Kidney (tissue), 22 donors: ENCODE measurements at places on chromosomes 7 and 10. TPM values are rescaled to one million over a fixed set of nuclear protein-coding genes. Genes with fewer than 3 reads are reported as not detected.
A peak's percentile ranks its signal among the peaks of the same experiment; 100 is the strongest.

GRCh38 chr10:7027913-7028808 lies 382.7 kb downstream of the SFMBT2 start:
- no peak overlapping the region for H3K4me3 ChIP-seq
- H3K36me3 ChIP-seq = no peaks in the 10 kb centered on the region
- no peak for DNase-seq
- no peaks in the 10 kb centered on the region for H3K4me1 ChIP-seq
- H3K27me3 ChIP-seq = no peaks in the 10 kb centered on the region

GRCh38 chr10:6124666-6125065 lies 35.8 kb downstream of the RBM17 start:
- no peaks in the 10 kb centered on the region for H3K4me1 ChIP-seq
- DNase-seq = peak; percentile 54
- H3K4me3 ChIP-seq = no peak overlapping the region

Gene ITPRID1
- total RNA-seq = not detected

- H3K27me3 ChIP-seq = no peaks in the 10 kb centered on the region
- no peak for DNase-seq
- no peak overlapping the region for H3K27ac ChIP-seq
- H3K4me3 ChIP-seq = no peak overlapping the region
These were observed 165.5 kb downstream of the MDFIC start for GRCh38 chr7:115087437-115087836.

- DNase-seq = no peak
- no peaks in the 10 kb centered on the region for H3K4me1 ChIP-seq
- no peak overlapping the region for H3K27ac ChIP-seq
- H3K4me3 ChIP-seq = no peak overlapping the region
These were observed 108.6 kb downstream of the CCDC3 start for GRCh38 chr10:12892924-12893323.

GRCh38 chr10:13195016-13195415 lies 33.7 kb downstream of the MCM10 start:
- H3K4me1 ChIP-seq = no peaks in the 10 kb centered on the region
- H3K27ac ChIP-seq = no peak overlapping the region
- no peak overlapping the region for H3K4me3 ChIP-seq
- DNase-seq = no peak
- H3K36me3 ChIP-seq = no peaks in the 10 kb centered on the region

DNA sequence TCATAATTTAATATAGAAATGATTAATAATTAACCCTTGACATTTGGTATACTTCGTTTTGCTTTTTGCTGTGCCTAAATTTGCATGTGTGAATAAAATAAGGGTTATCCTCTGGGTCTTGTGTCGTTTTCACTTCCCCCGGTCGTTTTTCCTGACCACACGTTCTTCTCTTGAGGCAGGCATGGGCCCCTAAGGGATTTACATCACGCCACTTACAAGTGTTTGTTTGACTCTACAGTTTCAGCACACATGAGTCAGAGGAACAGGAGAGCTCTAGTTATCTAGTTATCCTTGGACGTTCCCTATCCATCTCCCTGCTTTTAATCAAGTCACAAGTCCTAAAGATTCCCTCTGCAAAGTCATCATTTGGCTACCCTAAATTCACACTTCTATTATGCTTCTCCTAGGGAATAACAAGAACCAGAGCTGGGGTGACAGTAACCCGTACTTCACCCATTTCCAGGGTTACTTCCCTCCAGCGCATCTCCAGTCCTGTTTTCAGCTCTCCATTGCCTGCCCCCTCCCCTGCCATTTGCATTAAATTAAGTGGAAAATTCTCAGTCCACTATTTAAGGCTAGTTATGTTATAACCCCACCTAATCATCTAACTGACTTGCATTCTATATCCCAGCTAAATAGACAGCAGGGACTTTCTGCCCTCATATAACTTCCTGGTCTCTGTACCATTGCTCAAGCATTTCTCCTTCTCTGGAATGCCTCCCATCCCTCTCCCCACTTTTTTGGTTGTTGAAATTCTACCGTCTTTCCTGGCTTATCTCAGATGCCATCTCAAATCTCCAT lies 206.9 kb downstream of the PTEN start:
- DNase-seq = no peak
- H3K4me1 ChIP-seq = no peaks in the 10 kb centered on the region
- no peaks in the 10 kb centered on the region for H3K36me3 ChIP-seq
- H3K27me3 ChIP-seq = no peaks in the 10 kb centered on the region

Gene RNF148
- 2.2 TPM for total RNA-seq

GRCh38 chr10:28538595-28538994 lies 5.7 kb downstream of the WAC start:
- H3K27me3 ChIP-seq = no peaks in the 10 kb centered on the region
- no peak for DNase-seq
- H3K4me3 ChIP-seq = no peak overlapping the region
- peaks cover 3% of the 10 kb centered on the region for H3K4me1 ChIP-seq

- no peak overlapping the region for H3K4me3 ChIP-seq
- no peak for DNase-seq
- no peak overlapping the region for H3K27ac ChIP-seq
These were observed 59.4 kb upstream of the COL13A1 start for GRCh38 chr10:69742356-69742695.

GRCh38 chr10:48457949-48458661 lies 146.8 kb downstream of the ARHGAP22 start:
- no peaks in the 10 kb centered on the region for H3K36me3 ChIP-seq
- peak; percentile 45 for DNase-seq
- H3K27ac ChIP-seq = no peak overlapping the region
- no peak overlapping the region for H3K4me3 ChIP-seq
- no peaks in the 10 kb centered on the region for H3K27me3 ChIP-seq

Gene CALHM1
- not detected for total RNA-seq

Gene FAM221A
- total RNA-seq = 8.6 TPM

DNA sequence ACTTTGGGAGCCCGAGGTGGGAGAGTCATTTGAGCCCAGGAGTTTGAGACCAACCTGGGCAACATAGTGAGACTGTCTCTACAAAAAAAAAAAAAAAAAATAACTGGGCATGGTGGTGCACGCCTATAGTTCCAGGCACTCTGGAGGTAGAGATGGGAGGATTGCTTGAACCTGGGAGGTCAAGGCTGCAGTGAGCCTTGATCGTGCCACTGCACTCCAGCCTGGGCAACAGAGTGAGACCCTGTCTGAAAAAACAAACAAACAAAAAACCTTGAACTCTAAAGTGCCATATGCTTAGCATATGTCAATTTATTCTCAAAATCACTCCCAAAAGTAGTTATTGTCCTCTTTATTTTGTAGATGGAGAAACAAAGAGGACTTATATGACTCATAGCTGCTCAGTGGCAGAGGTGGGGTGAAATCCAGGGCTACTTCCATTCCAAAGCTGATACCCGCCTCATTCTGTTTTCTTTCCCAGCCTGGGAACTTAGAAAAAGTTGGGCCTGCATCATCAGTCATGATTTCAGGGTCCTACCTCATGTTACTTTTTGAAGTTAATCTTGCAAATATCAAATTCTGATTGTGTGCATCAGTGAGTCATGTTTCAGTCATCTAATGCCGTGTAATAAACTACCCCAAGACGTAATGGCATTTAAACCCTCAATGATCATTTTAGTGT lies 13.3 kb downstream of the DHTKD1 start:
- no peaks in the 10 kb centered on the region for H3K36me3 ChIP-seq
- H3K4me1 ChIP-seq = no peaks in the 10 kb centered on the region
- H3K27ac ChIP-seq = no peak overlapping the region
- no peak for DNase-seq
- H3K4me3 ChIP-seq = no peak overlapping the region

Gene SEMA4G
- 6.1 TPM for total RNA-seq

GRCh38 chr7:40455485-40455884 lies 320.7 kb downstream of the SUGCT start:
- H3K27me3 ChIP-seq = no peaks in the 10 kb centered on the region
- no peak for DNase-seq
- no peaks in the 10 kb centered on the region for H3K36me3 ChIP-seq
- peaks cover 3% of the 10 kb centered on the region for H3K4me1 ChIP-seq
- H3K4me3 ChIP-seq = no peak overlapping the region

- H3K27ac ChIP-seq = no peak overlapping the region
- H3K4me3 ChIP-seq = no peak overlapping the region
- no peaks in the 10 kb centered on the region for H3K27me3 ChIP-seq
- H3K36me3 ChIP-seq = no peaks in the 10 kb centered on the region
- no peaks in the 10 kb centered on the region for H3K4me1 ChIP-seq
These were observed 326.0 kb upstream of the NPSR1 start for GRCh38 chr7:34332006-34332405.

- no peak for DNase-seq
- H3K27me3 ChIP-seq = no peaks in the 10 kb centered on the region
- no peak overlapping the region for H3K4me3 ChIP-seq
- peaks cover 3% of the 10 kb centered on the region for H3K4me1 ChIP-seq
- H3K27ac ChIP-seq = no peak overlapping the region
These were observed 55.3 kb upstream of the CAPZA2 start for GRCh38 chr7:116807011-116807560.

DNA sequence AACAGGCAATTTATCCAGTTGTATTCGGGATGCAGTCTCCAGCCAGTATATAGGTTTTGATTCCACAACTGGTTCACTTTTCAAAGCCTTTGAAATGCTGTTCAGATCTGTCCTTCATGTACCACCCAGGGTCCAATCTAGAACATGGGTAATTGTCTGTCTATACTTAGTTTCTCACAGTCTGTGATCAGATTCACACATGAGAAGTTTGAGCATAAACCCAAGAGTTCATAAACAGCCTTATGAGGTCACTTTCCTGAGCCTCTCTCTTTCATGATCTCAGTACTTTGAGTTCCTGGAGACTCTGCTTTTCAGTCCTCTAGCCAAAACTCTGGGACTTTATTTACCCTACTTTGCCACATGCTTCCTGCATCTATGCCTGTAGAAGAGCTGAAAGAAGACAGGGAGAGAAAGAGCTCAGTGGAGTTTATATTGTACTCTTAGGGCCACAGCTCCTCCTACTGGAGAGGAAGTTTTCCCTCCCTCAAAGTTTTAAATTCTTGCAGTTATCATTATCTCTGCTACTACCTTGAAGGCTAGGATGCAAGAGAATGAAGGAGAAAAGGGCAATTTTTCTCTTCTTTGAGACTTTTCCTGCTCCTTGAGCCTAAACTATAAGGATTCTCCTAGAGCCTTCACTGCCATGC lies 172.0 kb downstream of the ZEB1 start:
- H3K27ac ChIP-seq = no peak overlapping the region
- peak; percentile 11 for DNase-seq
- H3K36me3 ChIP-seq = no peaks in the 10 kb centered on the region
- H3K4me1 ChIP-seq = no peaks in the 10 kb centered on the region

Gene HMX3
- total RNA-seq = not detected

- no peak overlapping the region for H3K4me3 ChIP-seq
- no peak overlapping the region for H3K27ac ChIP-seq
- no peaks in the 10 kb centered on the region for H3K36me3 ChIP-seq
- H3K4me1 ChIP-seq = no peaks in the 10 kb centered on the region
- H3K27me3 ChIP-seq = no peaks in the 10 kb centered on the region
These were observed 126.1 kb upstream of the GRB10 start for GRCh38 chr7:50908628-50909290.

DNA sequence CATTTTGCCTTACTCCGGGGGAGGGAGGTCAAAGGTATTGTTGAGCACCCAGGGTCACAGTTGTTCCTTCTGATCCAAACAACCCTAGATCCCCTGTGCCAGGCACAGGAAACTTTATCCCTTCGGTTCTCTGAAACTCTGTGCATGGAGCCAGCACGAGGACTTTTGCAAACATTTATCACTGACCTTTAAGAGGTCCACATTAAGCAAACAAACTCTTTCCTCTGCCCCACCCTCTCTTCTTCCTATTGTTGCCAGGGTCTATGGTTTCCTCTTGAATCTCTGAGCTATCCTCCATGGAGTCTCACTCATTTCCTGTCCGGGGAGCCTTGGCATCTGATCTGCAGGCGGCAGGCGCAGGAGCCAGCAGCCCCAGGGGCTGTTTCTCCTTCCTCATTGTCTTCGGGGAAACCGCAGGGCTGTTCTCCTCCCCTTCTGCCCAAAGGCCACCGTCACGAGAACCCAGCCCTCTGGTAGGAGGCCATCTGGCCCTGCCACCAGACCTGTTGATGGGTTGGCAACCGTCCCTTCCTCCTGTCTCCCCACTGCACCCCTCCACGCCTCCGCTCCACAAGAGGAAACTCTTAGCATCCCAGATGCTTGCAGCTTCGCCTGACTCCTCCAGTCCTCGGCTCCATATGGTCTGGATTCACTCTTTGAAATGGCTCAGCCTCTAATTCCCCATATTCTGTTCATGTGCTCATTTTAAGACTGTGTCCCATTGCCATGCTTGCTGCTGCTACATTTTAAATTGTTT lies 327.3 kb upstream of the NRP1 start:
- no peak for DNase-seq
- no peaks in the 10 kb centered on the region for H3K36me3 ChIP-seq
- no peaks in the 10 kb centered on the region for H3K27me3 ChIP-seq
- H3K27ac ChIP-seq = no peak overlapping the region
- H3K4me3 ChIP-seq = no peak overlapping the region

DNA sequence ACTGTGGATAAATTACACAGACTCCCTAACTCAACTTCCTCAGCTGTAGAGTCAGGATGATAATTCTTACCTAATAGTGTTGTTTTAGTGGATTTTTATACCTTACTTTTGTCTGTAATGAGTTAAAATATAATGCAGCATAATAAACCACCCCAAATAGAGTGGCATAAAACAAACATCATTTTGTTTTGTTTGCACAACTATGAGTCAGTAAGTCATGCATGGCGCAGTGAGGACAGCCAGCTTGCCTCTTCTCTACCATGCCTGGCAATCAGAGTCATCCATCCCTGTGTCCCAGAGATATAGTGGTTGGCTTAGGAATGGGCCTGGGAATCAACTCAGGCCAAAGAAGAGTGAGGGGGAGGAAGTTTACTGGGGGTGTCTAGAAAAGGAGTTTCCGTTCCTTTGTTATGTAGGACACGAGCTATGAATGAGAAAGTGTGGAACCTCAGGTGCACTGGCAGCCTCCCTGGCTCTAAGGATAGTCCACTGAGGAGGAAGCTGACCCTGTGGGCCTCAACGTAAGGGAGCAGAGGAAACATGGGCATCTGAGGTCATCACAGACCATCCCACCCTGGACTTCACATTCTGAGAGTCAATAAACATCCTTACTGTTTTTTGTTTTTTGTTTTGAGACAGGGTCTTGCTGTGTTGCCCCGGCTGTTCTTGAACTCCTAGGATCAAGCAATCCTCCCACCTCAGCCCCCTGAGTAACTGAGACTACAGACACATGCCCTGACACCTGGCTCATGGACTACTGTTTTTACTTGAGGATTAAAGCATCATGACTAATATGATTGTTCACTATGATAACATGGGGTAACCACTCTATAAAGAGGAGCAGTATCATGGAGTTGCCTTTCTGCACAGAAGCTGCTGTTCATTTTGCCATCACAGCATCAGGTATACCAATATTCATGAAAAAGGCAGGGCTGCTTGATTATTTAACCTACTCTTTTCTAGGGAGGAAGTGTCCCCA lies 21.0 kb upstream of the GRB10 start:
- H3K4me1 ChIP-seq = no peaks in the 10 kb centered on the region
- no peak for DNase-seq
- no peak overlapping the region for H3K27ac ChIP-seq
- no peaks in the 10 kb centered on the region for H3K27me3 ChIP-seq
- H3K36me3 ChIP-seq = no peaks in the 10 kb centered on the region
- no peak overlapping the region for H3K4me3 ChIP-seq
